Stimulated activated CD4-positive, alpha-beta T cell treated with anti-CD3 and anti-CD28 coated beads, Interleukin-15, amount 100 ng/mL, for 1 hour (primary cell): ENCODE measurements at places on chromosomes 5 and 9.

GRCh38 chr5:162444129-162444762 lies 376.7 kb downstream of the GABRG2 start:
- DNase-seq, result no peak

DNA sequence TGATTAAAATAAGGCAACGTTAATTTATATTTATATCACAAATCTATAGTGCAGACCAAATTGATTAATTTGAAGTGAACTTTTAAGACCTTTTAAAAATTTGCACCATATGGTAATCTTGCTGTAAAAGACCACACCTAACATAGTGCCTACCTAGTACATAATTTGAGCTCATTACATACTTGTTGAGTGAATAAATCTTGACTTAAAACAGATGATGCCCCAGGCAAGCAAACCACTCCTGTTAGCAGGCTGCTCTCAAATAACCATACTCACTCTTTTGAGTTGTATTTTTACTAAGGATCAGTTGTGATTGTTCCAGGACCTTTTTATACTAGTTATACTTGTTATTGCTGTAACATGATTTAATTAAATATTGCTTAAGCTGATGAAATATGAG lies 27.2 kb downstream of the CMYA5 start:
- no peak for DNase-seq

DNA sequence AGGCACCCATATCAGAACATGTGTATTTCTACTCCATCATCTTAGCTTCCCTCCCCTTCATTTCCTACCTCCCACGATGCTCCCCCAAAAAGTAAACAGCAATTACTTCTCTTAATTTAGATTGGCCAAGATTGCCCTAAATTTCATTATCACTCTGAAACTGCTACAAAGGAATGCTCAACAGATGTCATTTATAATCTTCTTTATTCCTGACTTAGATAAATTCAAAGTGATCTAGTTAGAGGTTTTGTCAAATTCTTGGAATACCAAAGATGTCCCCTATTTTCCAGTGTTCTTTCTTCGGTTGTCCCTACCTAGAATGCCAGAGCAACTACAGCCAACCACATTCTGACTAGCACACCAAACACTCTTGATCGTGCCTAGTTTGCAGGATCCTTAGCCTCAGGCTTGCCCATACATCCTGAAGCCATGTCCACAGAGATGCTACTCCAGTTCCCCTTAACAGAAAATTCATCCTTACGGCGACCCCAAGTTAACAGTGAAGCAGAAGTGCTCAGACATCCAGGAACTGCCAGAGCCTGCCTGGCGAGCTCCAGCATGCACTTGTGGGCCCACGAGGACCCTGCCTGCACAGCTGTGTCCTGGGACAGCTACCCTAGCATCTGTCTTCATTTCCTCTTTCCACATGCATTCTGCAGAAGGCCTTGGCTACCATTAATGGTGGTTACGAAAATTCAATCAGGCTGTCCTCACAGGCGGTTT lies 31.6 kb downstream of the DAP start:
- no peak for DNase-seq

- DNase-seq, result no peak
Observed at GRCh38 chr9:81318571-81318970, 370.8 kb downstream of the TLE1 start.

DNA sequence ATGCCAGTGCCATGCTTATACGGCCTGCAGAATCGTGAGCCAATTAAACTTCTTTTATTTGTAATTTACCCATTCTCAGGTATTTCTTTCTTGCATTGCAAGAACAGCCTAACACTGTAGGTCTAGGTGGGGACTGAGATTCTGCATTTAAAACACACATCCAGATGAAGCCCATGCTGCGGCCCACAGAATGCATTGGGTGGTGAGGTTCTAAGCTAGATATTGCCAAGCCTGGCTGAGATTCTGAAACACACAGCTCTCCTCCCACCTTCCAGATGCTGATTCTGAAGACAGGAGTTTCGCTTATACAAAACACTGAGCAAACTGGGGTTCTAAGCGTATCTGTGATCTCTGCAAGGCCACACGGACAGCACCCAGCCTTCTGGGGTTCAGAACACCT lies 75.1 kb downstream of the DAPK1 start:
- DNase-seq, result no peak

GRCh38 chr5:137035480-137035878 lies 463.6 kb downstream of the SPOCK1 start:
- DNase-seq, result no peak
